ENCODE measurements at places on chromosomes 4 and X. TPM values are rescaled to one million over a fixed set of nuclear protein-coding genes. Genes with fewer than 3 reads are reported as not detected.

RASSF6 gene
- 0.66 TPM for total RNA-seq

EDA gene
- 0.83 TPM for total RNA-seq

GAGE12H gene
- not detected for total RNA-seq

SPIN3 gene
- 6.2 TPM for total RNA-seq

TMSB15A gene
- total RNA-seq, result 0.81 TPM

MND1 gene
- 11.6 TPM for total RNA-seq

DCHS2 gene
- total RNA-seq, result 0.01 TPM

PHEX gene
- total RNA-seq, result 0.28 TPM

SPATA4 gene
- 0.24 TPM for total RNA-seq

TEX11 gene
- not detected for total RNA-seq

REPS2 gene
- 1.6 TPM for total RNA-seq
